Caco-2 (cell line): ENCODE measurements at places on chromosomes 12 and 14. TPM values are rescaled to one million over a fixed set of nuclear protein-coding genes. Genes with fewer than 3 reads are reported as not detected.

GRCh38 chr12:68638171-68638570 lies 27.5 kb downstream of the RAP1B start:
- no peaks in the 10 kb centered on the region for H3K27me3 ChIP-seq
- H3K27ac ChIP-seq = no peak overlapping the region
- peaks cover 42% of the 10 kb centered on the region for H3K4me1 ChIP-seq
- DNase-seq = no peak
- H3K36me3 ChIP-seq = no peaks in the 10 kb centered on the region

DNA sequence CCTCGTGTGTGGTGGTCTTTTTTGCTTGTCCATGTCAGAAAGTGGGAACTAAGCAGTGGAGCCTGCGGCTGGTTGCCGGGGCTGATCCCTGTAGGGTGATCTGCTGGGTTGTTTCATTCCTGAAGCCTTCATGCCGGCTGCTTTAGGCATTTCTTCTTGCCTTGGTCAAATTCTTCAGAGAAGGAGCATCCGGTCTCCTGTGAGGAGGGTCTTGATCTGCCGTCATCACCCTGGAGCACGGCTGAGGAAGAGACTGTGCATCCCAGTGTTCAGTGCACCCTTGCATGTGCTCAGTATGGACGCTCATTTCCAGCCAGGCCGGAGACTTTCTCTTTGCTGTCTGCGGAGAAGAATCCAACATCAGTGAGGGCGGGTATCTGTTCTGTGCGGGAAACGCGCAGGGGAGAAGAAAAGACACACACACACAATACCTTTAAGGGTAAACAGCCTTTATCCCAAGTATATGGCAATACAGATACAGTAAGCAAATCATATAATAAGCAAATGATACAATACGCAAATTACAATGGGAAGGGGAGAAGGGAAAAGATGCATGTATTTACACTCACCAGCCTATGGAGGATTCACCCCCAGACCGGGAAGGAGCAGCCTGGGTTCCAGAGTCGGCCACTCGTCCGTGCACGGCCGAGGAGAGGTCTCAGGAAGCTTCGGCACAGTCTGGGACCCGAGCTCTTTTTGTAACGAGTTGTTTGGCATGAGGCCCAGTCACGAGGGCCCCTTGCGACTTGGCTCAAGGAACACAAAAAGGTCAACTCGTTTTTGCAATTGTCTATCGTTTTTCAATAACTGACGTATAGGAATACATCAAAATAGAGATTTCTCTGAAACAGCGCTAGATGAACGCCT lies 1366.8 kb upstream of the TMEM132C start:
- no peaks in the 10 kb centered on the region for H3K36me3 ChIP-seq
- H3K4me3 ChIP-seq = no peak overlapping the region
- no peaks in the 10 kb centered on the region for H3K27me3 ChIP-seq
- no peak overlapping the region for H3K27ac ChIP-seq
- H3K4me1 ChIP-seq = no peaks in the 10 kb centered on the region

DNA sequence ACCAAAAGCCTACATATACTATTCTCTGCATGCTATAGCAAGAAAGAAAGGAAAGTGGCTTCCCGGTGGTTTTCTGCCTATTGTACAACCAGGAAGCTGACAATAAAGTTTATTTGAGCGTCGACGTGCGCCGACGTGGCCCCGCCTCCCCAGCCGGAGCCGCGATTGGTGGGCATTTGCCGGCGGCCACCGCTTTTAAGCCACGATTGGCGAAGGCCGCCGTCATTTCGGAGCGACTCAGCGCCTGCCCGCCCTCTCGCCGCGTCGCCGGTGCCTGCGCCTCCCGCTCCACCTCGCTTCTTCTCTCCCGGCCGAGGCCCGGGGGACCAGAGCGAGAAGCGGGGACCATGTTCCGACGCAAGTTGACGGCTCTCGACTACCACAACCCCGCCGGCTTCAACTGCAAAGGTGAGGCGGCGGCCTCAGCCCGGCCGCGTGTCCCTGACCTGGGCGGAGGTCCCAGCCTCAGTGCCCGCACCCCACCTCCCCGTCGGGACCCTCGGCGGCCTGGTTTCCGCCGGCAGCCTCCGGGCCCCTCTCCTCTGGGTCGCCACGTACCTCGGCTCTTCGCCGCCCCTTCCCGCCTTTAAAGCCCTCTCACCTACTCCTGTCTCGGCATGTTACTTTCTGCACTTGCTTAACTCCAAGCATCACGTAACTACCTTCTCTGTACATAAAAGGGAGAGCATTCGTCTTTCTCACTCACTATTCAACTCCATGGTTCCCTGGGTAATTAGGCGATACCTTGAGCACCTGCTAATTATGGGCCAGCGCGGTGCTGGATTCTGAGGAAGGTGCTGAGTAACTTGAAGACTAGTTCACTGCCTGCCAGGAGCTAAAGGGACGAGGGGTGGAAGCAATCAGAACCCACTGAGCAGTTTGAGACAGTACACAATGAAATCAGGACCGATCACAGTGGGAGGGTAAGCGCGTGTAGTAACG lies at the start of gene RTRAF:
RTRAF (plus strand) TSS at position 254 of the 942 bp plus-strand sequence; CDS start at position 348, 94 bp downstream.
- H3K27me3 ChIP-seq = no peaks in the 10 kb centered on the region
- DNase-seq = peak; percentile 92
- peak within 1 kb of the TSS; percentile 78 for H3K27ac ChIP-seq
- peak within 1 kb of the TSS; percentile 90 for H3K4me3 ChIP-seq
- no peaks in the 10 kb centered on the region; the same call in 1 of the 2 replicates for H3K36me3 ChIP-seq

GRCh38 chr14:29865299-29865698 lies 62.3 kb downstream of the PRKD1 start:
- no peaks in the 10 kb centered on the region for H3K27me3 ChIP-seq
- H3K4me3 ChIP-seq = no peak overlapping the region
- no peaks in the 10 kb centered on the region for H3K4me1 ChIP-seq

DNA sequence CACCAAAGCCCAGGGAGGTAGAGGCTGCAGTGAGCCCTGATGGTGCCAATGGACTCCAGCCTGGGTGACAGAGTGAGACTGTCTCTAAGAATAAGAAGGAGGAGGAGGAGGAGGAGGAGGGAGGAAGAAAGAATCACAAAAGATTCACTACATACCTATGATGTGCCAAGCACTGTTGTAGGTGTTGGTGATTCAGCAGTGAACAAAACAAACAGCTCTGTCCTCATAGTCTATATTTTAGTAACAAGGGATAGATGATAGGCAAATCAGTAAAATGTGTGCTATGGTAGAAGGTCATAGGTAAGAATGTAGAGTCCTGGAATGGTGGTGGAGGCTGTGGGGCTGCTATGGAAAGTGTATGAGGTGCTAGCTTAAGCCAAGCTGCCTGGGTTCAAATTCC lies 18.0 kb upstream of the ABHD12B start:
- H3K4me1 ChIP-seq = no peaks in the 10 kb centered on the region
- DNase-seq = no peak
- H3K4me3 ChIP-seq = no peak overlapping the region
- H3K27me3 ChIP-seq = no peaks in the 10 kb centered on the region

DNA sequence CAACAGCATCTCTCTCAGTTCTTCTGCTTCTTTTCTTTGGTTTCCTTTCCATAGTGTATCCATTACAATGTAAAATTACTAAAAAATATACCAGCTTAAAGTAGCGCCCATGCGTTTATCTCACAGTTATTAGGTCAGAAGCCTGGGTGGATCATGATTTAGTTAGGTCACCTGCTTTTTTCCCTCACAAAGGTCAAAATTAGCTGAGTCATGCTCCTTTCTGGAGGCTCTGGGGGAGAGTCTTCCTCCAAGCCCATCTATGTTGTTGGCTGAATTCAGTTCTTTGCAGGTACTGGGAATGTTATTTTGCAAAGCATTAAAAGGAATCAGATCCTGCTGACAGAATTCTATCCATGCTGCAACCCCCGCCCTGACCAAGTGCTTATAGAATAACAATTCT lies 101.6 kb upstream of the TMEM132C start:
- no peak for DNase-seq
- no peaks in the 10 kb centered on the region for H3K4me1 ChIP-seq
- no peaks in the 10 kb centered on the region for H3K27me3 ChIP-seq
- no peak overlapping the region for H3K4me3 ChIP-seq
- H3K36me3 ChIP-seq = no peaks in the 10 kb centered on the region

DNA sequence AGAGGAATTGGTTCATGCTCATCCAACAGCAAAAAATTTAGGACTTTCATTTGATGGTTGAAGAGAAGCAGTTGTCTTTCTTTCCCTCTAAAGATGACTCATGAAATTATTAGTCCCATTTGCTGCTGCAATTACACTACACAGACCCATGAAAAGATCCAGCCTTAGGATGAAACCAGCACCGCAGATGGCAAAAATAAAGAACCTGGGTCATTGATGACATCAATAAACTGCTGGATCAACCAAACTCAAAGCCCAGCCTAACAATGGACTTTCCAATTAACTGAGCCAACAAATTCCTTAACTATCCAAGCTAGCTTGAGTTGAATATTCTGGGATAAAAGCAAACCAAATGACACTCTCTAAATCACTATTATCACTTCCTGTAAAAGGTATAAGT lies 20.7 kb downstream of the DICER1 start:
- H3K36me3 ChIP-seq = no peaks in the 10 kb centered on the region
- no peak overlapping the region for H3K4me3 ChIP-seq
- H3K27ac ChIP-seq = no peak overlapping the region
- no peak for DNase-seq
- H3K4me1 ChIP-seq = 0 out of 2 replicates have a peak, but pooled peaks cover under 1% of the 10 kb centered on the region
- H3K27me3 ChIP-seq = no peaks in the 10 kb centered on the region

DNA sequence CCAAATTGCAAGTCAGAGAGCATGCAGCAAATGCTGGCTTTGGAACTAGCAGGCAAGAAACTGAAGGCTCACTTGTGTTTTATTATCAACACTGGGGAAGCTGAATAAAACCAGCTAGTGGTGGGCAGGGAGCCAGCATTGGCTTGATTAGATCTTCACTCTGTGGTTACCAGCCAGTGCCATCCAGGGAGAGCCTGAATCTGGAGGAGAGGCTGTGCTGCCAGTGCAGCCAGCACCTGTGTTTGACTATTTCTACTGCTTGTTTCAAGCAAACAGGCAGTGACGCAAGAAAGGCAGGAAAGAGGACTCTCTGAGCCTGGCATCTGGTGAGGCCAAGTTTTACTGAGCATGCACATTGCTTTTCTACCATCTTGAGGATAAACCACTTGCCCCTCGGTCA lies 247.0 kb downstream of the PHLDA1 start:
- H3K4me3 ChIP-seq = no peak overlapping the region
- no peaks in the 10 kb centered on the region for H3K27me3 ChIP-seq
- H3K36me3 ChIP-seq = no peaks in the 10 kb centered on the region

GRCh38 chr12:3527181-3527580 lies 36.2 kb downstream of the PRMT8 start:
- no peak overlapping the region for H3K27ac ChIP-seq
- H3K4me3 ChIP-seq = no peak overlapping the region
- no peaks in the 10 kb centered on the region for H3K36me3 ChIP-seq
- H3K27me3 ChIP-seq = no peaks in the 10 kb centered on the region

DNA sequence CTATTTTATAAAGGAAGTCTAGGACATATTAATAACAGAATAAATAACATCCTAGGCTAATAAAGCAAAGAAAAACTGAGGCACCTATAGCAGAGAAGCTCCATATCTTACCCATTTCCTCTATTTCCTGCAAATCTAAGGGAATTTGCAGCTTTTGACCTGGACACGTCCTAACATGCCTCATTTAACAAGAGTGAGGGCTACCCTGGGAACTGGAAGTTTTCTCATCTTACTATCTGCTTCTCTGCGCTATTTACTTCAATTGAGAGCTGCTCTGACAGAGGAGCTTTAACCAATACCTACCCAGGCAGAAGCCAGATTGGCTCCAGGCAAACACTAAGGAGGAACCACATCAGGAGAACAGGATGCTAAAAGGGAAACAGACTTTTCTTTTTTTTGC lies 5.7 kb downstream of the YBX3 start:
- peak overlapping the region; percentile 58 for H3K27ac ChIP-seq
- no peak for DNase-seq
- H3K36me3 ChIP-seq = no peaks in the 10 kb centered on the region; the same call in 1 of the 2 replicates
- H3K4me1 ChIP-seq = peaks cover 41% of the 10 kb centered on the region
- H3K4me3 ChIP-seq = no peak overlapping the region

DNA sequence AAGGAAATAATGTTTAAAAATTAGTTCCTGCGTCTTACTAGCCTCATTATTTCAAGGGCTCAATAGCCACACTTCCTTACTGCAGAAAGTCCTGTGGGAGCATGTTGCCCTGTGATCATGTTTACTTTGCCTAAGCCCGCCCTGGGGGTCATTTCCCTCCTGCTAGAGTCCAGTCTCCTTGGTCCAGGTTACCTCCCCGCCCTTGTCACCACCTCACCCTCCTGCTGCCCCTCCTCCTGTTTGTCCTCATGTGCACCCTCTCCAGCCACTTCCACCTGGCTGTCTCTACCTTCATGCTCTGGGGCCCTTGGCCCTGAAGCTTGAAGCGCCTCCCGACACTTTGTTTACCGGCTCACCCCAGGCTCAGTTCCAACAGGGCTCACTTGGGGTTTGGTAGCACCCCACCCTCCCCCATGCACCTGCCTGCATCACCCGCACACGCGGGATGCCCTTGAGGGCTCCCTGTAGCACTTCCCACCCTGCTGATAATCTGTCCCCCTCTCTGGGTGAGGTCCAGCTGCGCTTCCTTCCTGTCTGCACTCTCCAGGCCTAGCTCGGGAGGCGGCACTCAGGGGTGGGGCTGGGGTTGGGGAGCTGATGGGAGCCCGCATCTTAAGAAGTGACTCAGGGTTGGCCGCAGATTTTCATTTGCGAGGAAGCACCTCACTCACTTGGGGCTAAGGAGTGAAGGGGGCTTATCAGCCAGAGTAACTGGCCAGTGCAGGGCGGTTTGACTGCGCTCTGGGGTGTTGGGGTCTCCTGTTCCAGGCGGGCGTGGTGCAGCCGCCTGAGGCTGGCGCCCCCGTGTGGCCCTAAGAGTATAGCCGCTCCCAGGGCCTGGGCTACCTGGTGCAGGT lies 40.1 kb downstream of the SMIM41 start:
- no peak overlapping the region for H3K4me3 ChIP-seq
- no peaks in the 10 kb centered on the region for H3K27me3 ChIP-seq

Gene LRFN5
- not detected in 2 replicates for total RNA-seq

Gene CLEC4C
- total RNA-seq = not detected in 2 replicates

Gene ANO2
- total RNA-seq = 0.63 and 0.68 TPM in 2 replicates

Gene CFAP251
- total RNA-seq = 1.2 and 1.5 TPM in 2 replicates
